ENCODE measurements at places on chromosomes 7 and 10. TPM values are rescaled to one million over a fixed set of nuclear protein-coding genes. Genes with fewer than 3 reads are reported as not detected.

TMEM130 gene
- 1.1 TPM for total RNA-seq

SUN3 gene
- total RNA-seq, result not detected

UCN3 gene
- total RNA-seq, result not detected

PRPS1L1 gene
- total RNA-seq, result not detected

ZNF503 gene
- 0.83 TPM for total RNA-seq

DNA sequence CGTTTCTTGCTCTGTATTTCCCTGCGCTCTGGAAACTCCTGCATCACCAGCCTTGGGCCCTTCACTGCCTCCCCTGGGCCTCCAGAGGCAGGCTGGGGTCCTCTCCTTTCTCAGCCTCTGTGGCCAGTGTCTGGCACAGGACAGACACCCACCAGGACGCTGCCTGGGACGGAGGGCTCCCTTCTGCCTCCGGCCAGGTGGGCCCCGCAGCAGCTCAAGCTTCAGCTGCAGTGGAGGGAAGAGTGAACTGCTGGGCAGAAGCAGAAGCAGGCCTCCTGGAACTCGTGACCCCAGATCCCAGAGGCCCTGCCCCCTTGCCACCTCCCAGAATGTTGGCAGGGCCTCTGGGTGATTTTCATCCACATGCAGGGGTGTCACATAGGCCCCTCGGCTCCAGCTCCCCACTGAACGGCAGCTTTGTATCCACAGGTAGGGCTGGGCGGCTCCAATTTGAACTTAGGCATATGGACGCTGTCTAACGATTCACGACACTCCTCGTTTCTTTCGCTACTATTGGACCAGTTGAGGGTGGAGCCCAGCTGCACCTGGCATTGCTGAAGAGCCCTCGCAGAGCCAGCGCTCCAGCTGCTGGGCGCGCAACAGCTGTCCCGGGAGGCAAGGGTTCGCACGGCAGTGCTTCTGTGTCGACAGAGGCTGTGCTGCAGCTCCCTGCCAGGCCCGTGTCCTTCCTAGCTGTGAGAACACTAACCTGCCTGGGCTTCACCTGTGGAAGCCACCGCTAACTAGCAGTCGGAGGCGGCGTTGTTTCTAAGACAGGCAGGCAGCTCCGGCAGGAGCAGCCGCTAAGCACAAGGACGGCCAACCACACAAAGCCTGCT, 18.4 kb upstream of the GPR146 start:
- DNase-seq, result no peak

- no peak for DNase-seq
Measured at GRCh38 chr7:68067845-68068244, 1071.2 kb downstream of the TYW1 start.

DNA sequence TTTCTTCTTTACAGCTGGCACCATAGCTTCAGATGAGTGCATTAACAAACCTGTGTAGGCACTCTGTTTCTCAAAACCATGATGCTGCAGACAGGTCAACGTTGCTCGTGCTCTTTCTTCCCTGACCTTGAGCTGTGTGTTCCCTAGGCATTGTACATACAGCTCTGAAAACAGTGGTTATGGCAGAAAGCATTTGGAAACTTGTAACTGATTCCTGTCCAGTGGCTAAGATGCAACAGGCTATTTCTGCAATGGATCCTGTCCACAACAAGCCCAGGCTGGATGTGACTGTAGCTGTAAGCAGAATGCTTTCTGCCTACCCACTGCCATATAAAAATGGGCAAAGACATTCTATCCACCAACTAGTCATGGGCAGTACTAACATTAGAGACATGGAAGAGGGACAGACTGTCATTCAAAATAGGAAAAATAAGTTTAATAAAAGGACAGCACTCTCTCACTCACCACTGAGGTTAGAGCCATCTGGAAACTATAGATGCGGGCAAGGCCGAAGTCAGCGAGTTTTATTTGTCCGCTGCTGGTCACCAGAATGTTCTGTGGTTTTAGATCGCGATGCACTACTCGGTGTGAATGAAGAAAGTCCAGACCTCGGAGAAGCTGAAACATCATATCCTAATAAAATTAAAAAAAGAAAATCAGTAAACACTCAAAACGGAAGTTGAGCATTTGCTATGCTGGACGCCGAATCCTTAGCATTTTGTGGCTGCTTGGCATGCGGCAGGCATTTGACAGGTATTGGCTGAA, 111.0 kb downstream of the CDK6 start:
- no peak for DNase-seq

DNA sequence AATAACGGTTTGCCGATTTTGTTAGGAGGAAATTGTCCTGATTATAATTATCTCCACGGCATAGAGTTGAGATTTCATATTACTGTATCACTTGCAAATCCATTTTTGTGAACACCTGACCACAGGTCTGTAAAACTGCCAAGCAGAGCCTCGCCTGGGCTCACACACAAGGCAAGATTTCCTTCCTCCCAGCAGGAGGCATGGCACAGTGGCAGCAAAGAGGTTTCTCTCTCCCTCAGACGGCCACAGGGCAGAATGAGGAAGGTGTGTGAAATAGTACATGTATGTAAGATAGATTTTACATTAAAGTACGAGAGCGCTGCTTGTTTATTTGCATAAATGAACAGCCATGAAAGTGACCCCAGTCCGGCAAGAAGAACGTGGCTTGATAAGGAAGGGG, 130.1 kb downstream of the CELF2 start:
- no peak for DNase-seq

DNA sequence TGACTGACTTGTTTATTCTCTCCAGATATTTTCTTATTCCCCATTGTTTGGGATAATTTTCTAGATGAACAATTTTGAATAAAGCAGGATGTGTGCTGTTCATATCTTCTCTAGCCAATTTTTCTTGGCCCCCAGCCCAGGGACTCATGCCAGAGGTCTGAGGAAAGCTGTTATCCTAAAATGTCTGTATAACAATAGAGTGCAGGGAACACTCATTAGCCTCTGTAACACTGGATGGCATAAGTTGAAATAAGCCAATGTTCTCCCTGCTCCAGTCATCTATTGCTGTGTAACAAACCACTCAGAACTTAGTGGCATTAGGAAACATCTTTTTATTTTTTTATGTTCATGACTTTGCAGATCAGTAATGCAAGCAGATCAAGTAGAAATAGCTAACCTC, 121.7 kb upstream of the TRIM24 start:
- no peak for DNase-seq

GRCh38 chr10:110488940-110489339, 8.8 kb upstream of the DUSP5 start:
- DNase-seq, result no peak

DNA sequence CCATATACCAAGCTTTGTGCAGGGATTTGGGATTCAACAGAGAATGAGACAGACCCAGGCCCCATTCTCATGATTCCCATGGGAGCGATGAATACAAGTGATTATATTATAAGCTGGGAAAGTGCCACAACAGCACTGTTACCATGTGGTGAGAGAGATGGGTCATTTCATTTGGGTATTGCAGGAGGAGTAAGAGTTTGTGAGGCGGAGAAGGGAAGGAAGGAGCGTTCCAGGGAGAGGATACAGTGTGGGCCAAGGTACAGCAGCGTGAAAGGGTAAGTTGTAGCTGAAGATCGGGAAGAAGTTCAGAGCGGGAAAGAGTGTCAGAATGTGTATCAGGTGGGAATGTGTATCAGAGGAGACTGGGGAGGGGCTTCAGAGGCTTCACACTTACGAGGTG, 38.5 kb downstream of the GOLGA7B start:
- DNase-seq, result no peak

DNA sequence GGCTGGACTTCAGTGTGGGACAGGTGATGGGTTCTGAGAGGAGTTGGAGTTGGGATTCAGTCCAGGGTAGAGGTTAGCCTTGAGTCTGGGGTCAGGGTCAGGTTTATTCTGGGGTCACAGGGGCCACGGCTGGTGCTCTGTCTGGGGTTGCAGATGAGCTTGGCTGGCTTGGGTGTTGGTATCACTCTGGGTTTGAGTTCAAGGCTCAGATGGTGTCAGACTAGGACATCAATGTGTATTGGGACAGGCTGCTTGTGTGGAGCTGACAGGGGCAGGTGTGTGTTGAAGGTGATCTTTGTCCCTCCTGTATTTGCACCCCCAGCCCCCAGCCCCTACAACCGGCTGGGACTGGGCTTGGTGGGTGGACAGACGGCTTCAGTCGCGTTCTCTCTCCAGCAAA, 26.8 kb downstream of the TMEM270 start:
- DNase-seq, result no peak

DNA sequence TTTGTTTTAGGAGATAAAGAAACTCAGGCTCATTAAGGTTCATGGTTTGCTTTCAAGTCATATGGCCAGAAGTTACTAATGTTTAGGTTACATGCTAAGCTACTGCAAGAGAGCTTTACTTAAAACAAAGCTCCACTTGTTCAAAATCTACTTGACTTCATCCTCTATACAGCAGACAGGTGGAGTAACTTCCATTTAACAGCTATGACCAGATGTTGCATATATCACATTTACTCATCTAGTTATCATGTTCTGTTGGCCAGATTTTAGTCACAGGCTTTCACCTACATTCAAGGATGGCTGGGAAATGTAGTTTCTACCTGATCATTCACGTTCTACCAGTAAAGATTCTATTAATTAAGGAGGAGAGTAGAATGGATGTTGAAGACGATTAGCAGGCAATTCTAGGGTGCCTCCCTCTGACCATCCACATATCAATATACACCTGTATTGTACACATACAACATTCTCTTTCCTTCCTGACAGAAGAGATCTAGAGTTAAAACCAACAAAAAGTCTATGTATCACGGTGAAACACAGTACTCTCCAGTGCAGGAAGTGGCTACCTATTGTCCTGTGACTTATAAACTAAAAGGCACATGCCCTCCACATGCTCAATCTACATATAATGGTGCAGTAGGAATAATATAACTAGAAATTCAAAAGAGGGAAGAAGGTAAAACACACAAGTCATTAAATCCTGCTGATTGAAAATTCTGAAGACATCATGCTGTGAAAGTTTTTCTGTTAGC, 488.0 kb downstream of the MDFIC start:
- no peak for DNase-seq

- no peak for DNase-seq
Measured at GRCh38 chr10:124469956-124470484, 8.4 kb downstream of the LHPP start.

- DNase-seq, result no peak
Measured at GRCh38 chr7:132402096-132402495, 174.2 kb downstream of the PLXNA4 start.
